D721Med (cell line): ENCODE measurements at places on chromosomes 13 and 19.

DNA sequence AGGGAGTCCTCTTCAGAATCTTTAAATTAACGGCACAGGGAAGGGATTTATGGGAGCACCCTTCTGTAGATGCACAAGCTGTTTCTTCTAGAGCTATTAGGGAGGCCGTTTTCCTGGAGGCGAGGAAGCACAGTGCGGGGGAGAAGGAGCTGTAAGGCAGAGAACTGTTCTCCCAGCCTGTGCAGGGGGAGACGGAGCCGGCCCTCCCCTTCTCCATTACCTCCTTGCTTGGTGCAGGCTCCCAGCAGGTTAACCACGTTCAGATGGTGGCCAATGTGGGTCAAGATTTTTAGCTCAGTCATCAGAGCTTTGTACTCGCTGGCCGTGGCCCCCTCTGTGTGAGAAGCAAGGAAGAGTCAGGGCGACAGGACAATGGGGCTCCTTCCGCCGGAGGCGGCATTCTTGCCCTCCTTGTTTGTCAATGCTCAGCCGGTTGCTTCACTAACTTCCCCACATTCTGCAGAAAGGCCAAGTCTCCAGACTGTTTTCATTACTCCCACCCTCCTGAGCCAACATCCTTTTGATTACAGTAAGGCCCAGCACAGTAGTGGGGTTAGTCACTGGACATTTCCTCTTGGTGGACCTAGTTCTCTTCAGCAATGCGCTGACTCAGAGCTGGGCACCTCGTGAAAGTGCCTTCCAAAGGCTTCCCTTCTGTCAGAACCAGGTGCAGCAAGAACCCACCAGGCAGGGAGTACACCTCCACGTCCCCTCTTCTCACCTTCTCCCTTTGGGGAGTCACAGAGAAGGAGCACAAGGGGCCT is 165.4 kb downstream of the FLT1 start:
- DNase-seq = no peak

GRCh38 chr13:111017755-111018459 is 97.2 kb upstream of the ARHGEF7 start:
- no peak for DNase-seq

DNA sequence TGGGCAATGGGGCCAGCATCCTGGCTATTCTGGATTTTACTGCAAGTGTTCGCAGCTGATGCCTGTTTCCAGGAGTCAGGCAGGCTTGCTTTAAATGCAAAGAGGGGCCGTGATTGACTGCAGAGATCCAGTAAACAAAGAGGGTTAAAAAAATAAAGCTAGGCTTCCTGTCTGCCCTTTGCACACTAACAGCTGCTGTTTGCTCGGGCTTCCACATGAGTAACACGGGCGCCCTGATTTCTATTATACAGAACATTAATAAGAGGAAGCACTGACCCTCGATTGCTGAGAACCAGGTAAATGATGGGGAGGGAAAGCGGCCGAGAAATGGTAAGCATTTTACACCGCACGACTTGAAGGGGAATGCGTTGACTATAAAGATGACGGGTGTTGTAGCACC is 254.2 kb upstream of the ZNF507 start:
- no peak for DNase-seq

DNA sequence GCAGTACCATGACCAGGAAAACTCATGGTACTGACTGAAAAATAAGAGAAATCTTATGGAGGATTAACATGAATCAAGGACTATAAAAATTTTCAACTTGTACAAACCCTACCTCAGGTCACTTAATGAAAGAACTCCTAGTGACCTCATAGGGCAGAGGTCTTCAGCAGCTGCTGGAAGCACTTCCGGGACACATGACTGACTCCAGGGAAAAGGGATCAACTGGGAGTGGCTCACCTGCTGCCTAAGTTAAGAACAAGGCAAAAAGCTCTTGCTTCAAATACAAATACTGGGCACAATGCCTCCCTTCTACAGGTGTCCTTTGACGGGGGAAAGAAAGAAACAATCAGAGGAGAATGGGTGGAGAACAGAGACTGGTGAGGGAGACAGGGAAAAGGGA is 18.6 kb downstream of the DOCK9 start:
- no peak for DNase-seq
